Right hindlimb (tissue), 1 donor: ENCODE measurements at places on chromosomes 16 and 17.

DNA sequence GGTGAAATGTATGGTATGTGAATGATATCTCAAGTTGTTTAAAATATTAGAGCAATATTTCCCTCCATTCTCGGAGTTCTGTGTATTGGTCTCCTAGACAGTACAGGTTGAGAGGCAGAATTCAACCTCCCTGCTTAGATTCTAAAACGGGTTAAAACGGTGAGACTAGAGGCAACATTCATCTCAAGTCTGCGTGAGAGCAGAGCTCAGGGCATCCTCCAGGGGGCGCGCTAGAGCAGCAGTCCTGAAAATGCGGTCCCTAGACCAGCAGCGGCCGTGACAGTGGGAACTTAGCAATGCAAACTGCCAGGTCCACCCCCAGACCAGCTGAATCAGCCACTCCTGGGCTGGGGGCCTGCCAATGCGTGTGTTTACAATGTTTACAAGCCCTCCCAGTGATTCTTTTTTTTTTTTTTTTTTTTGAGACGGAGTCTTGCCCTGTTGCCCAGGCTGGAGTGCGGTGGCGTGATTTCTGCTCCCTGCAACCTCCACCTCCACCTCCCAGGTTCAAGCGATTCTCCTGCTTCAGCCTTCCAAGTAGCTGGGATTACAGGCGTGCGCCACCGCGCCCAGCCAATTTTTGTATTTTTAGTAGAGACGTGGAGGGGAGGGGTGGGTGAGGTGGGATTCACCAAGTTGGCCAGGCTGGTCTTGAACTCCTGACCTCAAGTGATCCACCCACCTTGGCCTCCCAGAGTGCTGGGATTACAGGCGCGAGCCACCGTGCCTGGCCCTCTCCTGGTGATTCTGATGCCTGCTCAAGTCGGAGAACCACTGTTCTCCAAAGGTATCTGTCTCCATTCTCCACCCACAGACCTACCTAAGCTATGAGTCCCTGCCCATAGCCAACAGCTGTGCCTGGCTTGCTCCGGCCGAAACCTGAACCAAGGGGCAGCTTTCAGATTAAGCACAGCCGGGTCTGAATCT lies 24.2 kb downstream of the KLHL36 start:
- DNase-seq = peak; percentile 62

DNA sequence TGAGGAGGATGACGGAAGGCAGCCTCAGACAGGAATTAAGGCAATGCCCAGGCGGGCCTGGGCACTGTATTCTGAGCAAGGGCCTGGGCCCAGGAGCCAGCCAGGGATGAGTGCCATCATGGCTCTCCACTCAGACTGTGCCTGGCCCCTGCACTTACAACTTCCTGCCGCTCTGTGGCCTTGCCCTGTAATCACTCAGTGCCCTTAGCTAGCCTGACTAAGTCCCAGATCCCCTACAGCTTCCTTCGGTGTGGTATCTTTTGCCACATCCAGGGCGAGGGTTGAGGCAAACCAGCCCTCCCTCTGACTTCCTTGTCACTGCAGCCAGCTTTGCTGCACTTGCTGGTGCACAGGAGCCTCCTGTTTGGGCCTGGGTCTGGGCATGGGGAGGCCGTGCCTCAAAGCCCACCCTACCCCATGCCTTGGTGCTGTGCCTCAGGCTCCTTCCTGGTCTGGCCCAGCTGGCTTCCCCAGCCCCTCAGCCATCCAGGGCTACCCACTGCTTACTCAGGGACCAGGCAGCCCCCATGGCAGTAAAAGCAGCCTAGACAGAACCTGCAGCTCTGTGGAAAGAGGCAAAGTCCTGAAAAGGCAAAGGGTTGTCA lies 9.3 kb downstream of the SLC46A1 start:
- no peak for DNase-seq

DNA sequence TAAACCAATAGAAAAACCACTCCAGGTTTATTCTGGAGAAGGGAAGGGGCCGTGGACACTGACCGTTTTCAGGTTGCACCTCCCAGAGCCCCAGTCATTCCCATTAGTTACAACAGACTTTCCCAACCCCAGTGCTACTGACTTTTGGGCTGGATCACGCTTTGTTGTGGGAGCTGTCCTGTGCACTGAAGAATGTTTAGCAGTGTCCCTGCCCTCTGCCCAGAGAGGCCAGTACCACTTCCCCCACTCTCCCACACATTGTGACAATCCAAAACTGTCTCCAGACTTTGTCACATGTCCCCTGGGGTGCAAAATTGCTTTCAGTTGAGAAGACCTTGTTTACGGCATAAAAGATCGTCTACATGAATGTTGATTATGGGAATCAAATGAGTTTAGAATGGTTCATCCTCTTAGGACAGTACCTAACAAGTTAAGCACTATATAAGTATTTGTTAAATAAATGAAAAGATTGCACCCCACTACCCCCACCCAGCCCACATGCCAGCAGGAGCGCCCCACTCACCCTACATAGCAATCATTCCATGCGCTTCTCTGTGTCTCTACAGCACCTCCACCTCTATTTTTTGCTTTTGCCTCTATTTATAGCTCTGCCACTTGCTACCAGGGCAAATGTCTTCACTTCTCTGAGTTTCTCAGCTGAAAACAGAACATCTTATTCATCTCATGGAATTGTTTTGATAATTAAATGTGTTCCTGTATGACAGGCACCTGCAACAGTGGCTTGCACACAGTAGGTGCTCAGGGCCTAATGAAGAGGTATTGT lies 104.9 kb downstream of the AXIN2 start:
- DNase-seq = no peak

GRCh38 chr17:49494399-49494985 lies 601 bp upstream of the NGFR start:
- no peak for DNase-seq

DNA sequence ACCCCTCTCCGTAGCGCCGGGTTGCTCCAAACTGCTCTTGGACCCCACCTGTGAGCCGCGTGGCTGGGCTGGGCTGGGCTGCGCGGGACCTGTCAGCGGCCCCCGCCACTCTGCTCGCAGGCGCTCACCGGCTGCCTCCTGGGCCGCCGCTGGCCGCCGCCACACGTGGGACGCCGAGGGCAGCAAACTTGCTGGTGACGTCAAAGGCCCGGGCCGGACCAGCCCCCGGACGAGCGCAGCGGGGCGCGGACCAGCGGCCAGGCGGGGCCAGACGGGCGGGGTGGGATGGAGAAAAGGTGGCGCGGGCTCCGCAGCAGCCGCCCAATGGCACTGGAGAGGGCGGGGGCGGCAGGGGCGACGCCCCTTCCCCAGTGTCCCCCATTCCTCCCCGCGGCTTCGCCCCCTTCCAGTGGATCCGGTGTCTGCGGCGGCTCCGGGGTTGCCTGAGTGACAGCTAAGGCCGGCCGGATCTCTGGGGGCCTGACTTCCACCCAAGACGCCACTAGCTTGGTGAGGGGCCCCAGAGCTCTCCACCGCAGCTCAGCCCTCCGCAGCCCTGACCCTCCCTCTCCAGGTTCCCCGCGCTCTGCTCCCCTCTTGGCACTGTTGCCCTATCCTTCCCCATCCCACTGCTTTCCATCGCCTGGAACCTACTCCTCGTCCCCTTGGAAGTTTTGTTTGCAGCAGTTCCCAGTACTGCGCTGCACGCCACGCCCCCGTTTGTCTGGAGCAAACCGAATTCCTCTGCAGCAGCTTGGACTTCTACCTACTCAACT lies at the start of gene HS3ST3A1:
HS3ST3A1 (minus strand) TSS at position 154 of the 776 bp plus-strand sequence. CDS start 800 bp downstream, outside the sequence.
- DNase-seq = peak; percentile 88

DNA sequence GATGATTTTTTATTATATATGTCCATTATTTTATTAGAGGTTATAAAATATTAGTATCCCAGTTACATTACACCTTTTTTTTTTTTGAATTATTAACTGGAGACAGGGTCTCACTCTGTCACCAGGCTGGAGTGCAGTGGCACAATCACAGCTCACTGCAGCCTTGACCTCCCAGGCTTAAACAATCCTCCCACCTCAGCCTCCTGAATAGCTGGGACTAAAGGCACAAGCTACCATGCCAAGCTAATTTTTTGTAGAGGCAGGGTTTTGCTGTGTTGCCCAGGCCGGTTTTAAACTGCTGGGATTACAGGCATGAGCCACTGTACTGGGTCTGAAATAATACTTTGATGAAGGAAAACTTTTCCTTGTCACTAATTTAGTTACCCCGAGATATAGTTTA lies 63.6 kb downstream of the VMP1 start:
- DNase-seq = no peak

GRCh38 chr17:21001111-21001812 lies 41.5 kb downstream of the USP22 start:
- no peak for DNase-seq
